ENCODE measurements at places on chromosomes 11 and 22.

DNA sequence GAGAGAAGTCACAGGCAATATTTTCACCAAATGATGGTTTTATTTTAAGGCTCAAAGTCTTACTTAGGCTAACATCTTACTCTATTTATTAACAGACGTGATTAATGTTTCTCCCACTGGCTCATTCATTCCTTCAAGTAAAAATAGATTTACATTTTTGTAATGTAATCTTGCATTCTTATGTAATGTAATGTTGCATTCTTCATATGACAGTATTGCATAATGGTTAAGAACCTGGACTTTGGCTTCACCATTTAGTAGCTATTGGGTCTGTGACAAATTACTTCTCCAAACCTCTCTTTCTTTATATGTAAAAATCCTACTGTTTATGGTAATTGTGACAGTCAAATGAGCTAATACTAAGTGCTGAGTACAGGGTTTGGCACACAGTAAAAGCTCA lies 3.3 kb upstream of the DIXDC1 start:
- no peak for DNase-seq

DNA sequence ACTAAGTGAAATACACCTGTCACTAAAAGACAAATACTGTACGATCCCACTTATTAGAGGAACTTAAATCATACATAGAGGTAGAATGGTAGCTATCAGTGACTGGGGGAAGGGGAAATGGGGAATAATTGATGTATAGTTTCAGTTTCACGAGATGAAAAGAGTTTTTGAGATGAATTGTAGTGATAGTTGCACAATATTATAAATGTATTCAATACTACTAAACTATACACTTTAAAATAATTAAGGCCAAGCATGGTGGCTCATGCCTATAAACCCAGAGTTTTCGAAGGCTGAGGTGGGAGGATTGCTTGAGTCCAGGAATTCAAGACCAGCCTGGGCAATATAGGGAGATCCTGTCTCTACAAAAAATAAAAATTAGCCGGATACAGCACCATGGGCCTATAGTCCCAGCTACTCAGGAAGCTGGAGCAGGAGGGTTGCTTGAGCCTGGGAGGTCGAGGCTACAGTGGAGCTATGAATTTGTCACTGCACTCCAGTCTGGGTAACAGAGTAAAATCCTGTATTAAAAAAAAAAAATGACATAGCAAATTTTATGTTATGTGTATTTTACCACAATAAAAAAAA lies 40.4 kb downstream of the SERPIND1 start:
- DNase-seq = no peak

DNA sequence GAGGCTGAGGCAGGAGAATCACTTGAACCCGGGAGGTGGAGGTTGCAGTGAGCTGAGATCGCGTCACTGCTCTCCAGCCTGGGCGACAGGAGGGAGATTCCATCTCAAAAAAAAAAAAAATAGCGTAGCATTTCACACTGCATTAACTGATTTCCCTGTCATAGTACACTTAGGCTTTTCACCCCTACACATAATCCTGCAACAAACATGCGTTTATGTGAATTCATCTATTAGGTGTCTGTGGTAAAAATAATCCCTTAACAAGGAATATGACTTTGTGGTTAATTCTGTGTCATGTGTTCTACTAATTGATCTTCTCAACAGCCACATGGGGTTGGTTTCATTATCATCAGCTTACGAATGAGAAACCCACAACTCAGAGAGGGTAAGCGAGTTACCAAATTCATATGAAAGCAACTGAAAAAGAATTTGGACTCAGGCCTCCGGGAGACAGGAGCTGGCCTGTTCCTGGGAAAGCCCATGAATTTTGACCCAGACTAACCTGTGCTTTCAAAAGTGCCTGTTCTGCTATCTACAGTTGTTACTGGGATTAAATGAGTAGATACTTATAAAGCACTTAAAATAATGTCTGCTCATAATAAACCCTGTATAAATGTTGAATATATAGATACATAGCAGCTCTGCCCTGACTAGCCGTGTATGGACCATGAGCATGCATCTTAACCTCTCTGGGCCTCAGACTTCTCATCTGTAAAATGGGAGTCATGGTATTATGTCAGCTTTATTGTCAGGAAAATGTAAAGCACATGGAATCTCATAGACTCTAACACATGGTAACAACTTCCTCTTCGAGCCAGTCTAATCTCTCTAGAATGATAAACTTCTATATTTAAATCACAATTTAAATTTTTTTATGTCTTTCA lies 36.6 kb downstream of the KCNJ1 start:
- no peak for DNase-seq

DNA sequence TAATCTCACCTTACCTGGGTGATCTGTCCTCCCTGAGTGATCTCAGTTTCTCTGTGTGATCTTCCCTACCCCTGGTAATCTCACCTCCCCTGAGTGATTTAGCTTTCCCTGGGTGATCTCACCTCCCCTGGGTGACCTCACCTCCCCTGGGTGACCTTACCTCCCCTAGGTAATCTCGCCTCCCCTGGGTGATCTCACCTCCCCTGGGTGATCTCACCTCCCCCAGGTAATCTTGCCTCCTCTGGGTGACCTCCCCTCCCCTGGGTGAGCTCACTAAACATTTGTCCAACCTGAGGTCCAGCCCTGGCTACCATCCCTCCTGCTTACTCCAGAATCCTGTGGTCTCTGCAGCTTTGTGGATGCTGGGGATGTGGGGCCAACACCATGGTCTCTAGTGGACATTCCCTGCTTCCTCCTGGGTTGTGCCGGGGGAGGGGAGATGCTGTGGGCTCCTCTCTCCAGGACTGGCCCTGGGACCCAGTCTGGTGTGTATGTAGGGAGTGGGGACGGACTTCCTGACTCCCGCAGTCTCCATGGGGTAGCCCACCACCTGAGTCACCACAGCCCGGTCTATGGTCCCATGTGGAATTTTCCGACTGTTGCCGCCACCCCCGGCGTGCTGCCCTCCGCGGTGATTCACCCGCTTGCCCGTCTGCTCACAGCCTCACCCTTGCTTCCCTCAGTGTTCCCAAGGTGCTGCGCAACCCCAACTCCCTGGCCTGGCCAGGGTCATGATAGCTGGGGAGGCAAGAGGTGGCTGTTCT lies 9.9 kb downstream of the LSP1 start:
- DNase-seq = no peak

GRCh38 chr11:72618803-72619202 lies 55.4 kb downstream of the PDE2A start:
- no peak for DNase-seq

GRCh38 chr11:110299006-110299785 lies 2.8 kb upstream of the RDX start:
- DNase-seq = no peak

DNA sequence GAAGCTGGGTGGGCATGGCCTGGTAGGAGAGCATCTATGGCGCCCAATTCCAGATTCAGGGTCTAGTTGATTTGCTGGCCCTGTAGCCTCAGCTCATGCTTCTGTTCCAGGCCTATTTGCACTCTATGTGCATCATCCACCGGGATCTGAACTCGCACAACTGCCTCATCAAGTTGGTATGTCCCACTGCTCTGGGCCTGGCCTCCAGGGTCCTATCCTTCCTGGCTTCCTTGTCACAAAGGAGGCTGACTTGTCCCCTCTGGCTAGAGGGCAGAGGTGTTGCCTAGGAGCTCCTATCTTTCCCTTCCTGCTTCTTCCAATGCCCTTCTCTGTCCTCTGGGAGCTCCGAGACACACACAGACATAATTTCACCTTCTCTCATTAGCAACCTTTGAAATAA lies 21.3 kb downstream of the PIK3IP1 start:
- DNase-seq = no peak

DNA sequence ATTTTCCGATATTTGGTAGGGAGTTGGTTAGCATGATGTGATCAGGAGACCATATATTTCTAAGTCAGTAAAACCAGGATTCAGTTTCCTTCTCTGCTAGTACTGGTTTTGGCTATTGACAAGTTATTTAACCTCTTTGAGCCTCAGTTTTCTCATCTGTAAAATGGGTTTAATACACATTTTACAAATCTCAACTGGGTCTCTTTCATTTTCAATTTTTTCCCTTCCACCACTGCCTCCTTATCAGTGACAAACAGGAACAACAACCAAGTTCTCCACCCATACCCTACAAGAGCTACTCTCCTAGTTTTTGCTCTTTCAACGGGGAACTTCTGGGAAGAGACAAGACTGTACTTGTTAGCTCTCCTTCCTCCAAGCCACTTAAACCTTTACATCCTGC lies 6.2 kb upstream of the APLP2 start:
- DNase-seq = no peak

DNA sequence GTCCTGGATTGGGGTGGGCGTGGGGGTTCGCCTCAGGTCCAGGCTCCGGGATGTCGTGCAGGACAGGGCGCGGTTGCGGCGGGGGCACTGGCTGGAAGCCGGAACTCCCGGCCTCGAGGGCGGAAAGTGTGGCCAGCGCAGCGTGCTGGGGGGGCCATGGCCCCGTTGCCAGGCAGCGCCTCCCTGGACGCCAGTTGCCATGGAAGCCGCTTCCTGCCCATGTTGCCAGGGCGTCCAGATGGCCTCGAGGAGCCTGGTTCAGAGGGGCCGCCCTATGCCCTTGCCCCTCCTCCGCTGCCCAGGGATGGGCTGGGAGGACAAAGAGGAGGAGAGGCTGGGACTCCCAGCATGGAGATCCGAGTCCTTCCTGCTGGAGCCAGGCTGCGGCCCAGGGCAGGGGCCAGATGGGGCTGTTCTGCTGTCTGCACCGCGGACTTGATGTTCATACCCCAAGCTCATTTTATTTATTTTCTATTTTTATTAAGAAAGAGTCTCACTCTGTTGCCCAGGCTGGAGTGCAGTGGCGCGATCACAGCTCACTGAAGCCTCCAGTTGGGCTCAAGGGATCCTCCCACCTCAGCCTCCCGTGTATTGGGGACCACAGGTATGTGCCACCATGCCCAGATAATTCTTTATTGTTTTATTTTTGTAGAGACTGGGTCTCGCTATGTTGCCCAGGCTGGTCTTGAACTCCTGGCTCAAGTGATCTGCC lies 4.6 kb upstream of the CCDC188 start:
- no peak for DNase-seq

DNA sequence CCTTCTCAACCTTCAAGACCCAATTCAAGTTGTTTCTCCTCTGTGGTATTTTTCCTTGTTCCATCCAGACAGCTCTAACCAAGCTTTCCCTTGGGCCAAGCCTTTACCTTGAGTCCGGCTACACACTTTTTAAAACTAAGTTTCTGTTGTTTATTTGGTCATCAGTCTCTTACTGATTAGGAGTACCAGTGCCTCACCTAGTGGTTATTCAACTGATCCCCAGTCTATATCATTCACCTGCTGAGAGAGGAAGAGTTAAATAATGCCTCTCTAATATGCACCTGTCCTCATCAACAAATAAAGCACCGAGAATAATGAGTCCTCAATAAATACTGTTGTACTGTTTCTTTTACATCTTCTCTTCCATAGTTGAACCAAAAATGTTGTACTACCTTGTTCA lies 160.8 kb downstream of the MSANTD4 start:
- DNase-seq = no peak

DNA sequence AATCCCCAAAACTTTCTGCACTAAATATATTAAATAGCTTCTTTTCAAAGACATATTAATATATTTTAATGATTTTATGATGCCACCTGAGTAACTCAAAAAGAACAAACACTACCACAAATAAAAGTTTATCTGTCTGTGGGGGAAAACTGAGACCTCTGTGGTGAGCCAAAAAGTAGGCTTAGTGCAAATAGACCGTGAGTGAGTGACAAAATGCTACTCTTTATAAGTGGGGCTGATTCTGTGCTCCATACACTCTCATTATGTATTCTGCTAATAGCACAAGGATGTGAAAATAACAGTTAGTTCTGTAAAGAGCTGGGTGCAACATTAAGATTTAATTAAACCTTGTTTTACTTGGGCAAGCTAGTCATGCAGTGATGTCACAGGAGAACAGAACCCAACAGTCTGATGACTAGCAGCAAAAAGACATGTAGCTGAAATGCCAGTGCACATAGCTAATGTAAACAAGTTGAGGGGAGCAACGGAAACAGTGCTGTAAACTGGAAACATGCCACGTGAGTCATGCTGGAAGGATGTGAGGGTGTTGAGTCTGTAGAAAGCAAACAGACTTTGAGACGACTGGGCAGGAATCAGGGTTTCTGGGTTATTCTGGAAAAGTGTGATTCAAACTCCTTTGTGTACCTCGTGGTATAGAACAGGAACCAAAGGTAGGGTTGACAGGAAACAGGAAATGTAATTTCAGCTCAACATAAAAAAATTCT lies 1130.4 kb downstream of the LRRC4C start:
- peak; percentile 97 for DNase-seq

GRCh38 chr11:2732261-2732939 lies 32.6 kb upstream of the KCNQ1OT1 start:
- DNase-seq = no peak

DNA sequence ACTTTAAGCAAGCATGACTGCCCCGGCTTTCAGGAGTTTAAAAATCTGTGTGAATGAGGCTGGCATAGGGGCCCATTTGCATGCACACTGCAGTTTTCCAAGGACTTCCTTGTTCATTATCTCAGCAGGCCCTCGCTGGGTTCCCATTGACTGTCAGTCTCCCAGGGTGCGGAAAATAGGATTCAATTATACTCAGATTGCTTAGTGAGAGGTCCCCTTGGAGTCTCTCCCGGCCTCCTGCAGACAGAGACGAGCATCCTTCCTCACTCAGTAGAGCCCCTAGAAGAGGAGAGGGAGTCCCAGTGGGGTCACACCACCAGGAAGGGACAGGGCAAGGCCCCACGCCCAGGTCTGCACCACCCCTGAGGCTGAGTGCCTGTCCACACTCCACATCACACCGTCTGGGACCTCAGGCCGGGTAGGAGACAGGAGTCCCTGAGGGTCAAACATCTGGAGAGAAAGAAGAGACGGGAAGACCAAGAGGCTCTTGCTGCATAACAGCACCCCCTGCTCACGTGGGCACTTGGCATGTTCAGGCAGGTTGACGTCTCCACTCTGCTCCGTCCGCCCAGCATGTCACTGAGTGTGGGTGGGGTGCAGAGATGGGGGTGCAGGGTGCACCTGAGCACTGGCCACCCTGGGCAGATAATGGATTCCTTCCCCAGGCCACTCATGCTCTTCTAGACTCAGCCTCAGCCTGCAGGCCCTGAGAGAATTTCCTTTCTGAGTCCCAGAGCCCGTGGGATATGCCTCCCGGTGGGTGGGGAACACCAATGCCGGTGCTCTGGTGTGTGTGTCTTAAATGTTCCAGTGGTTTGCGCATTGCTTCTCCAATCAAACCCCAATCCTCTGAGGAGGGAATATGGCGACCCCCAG lies 58.8 kb downstream of the MCM5 start:
- no peak for DNase-seq

All from RKO (cell line).